ENCODE measurements at places on chromosomes 6 and 20.

GRCh38 chr20:9359561-9360308 lies 154.7 kb upstream of the LAMP5 start:
- peak; percentile 47 for DNase-seq

GRCh38 chr6:39792540-39793450 lies 619 bp downstream of the DAAM2 start:
- no peak for DNase-seq

GRCh38 chr6:78910010-78910409 lies 42.7 kb downstream of the IRAK1BP1 start:
- no peak for DNase-seq

DNA sequence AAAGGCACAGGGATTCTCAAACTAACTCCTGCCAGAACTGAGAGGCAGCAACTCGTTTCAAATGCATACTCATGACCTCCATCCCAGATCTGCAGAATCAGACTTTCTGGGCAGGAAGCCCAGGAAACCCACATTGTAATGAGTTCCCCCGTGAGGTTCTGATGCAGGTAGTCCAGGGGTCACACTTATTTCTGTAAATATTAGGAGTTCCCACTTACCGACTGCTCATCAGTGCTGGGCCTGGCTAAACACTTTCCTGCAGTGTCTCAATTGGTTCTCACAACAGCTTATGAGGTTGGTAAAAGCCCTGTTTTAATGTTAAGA lies 11.6 kb downstream of the DUSP15 start:
- DNase-seq, result no peak

GRCh38 chr6:6333501-6333900 lies 13.0 kb upstream of the F13A1 start:
- no peak for DNase-seq

DNA sequence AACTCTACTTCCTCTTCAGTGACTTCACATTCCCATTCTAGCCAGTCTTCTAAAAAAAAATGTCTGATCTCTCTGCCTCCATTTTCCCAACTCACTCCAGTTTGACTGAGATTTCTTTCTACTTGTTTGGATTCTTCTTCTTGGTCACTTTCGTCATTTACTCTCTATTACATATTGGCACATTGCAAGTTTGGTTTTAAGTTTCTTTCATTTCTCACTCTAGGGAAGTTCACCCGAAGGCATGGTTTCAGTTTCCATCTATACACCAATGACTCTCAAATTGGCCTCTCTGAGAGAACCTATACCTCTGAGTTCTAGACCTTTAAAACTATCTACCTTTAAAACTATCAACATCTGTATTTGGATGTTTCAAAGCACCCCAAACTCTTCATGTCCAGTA lies 51.3 kb downstream of the CD109 start:
- DNase-seq, result no peak

GRCh38 chr6:105780146-105780860 lies 305.8 kb upstream of the PRDM1 start:
- DNase-seq, result no peak

- no peak for DNase-seq
Measured at GRCh38 chr6:98775205-98775604, 59.2 kb upstream of the POU3F2 start.

- no peak for DNase-seq
Measured at GRCh38 chr6:8750627-8751026, 315.3 kb upstream of the SLC35B3 start.

DNA sequence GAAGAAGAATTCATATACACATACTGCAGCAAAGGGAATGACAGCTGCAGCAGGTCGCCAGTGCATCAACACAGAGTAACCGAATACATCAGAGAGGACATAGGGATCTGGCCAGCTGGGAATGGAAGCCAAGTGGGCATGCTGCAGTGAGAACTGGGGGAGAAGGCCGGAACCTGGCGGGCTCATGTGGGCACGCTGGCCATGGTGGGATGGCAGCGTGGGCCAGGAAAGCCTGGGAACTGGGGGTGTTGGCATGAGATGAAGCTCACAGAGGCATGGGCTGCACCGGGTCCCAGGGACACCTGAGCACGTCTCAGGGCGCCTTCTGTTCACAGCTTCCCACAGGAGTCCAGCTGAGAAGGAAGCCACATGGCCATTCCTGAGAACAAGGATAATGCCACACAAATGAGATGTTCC lies 139.5 kb upstream of the AGPAT4 start:
- DNase-seq, result no peak

- DNase-seq, result no peak
Measured at GRCh38 chr20:41278936-41279335, 38.6 kb downstream of the ZHX3 start.

GRCh38 chr6:70371454-70372105 lies 41.7 kb upstream of the FAM135A start:
- DNase-seq, result peak; percentile 34

GRCh38 chr6:87728706-87729105 lies 26.7 kb upstream of the AKIRIN2 start:
- no peak for DNase-seq

DNA sequence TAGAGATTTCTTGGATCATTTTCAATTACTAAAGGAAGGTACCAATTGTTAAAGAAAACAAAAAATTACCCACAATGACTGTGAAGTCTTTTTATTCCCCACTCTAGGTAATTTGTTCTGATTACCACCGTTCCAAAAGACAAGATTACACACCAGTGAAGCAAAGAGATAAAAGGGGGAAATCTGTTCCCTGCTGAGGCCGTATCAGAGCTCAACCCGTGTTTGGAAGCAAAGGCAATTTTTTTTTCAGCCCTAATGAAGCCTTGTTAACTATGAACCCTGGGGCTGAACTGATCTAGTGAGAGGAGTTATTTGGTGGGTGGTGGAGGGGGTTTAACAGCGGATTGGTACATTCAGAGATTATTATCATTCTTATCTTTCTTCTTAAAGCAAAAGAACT lies 128.5 kb downstream of the ALDH8A1 start:
- DNase-seq, result no peak

DNA sequence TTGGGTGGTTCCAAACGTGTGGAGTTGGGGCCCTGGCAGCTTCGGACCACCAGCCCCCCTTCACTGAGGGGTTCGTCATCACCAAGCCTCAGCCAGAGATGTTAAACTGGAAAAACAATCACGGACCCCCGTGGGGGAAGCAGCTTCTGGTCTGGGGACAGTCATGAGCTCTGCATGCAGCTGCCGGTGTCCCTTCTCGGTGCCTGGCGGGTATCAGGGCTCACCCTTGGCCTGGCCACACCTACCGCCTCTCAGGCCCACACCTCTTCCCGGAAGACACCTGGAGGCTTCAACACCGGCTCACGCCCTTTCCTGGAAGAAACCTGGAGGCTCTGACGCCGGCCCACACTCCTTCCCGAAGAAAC lies 77.8 kb upstream of the BHLHE23 start:
- DNase-seq, result no peak

DNA sequence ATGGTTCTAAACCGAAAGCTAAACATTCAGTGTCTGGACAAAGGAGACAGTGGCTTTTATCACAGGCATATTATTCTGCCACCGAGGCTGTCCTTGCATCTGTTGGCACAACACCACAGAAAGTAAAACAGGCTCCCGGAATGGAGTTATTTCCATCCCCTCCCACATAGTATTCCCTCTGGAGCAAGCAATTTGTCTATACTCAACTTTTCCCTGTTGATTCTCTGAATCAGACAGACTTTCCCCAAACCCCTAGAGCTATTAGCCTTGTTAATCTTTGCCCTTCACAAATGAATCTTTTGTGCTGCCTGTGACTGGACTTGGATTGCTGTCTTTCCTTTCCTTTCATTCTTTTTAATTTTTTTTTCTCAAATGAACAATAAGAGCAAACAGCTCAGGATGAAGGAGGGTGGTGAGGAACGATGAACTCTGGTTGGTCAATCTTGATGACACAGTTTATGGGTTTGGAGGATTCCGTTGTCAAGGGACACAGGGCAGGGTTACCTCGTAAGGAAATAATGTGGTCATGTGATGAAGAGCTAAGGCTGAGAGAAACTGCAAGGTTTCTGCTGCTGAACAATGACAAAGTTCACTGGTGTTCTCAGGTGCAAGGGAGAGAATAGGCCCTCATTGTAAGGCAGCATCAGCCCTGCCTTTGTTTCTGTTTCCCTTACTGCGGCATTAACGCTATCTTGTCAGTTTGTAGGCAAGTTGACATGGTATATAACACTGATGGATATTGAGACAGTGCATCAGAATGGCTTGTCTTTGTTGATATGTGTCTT lies 275.0 kb upstream of the BMP2 start:
- DNase-seq, result no peak

DNA sequence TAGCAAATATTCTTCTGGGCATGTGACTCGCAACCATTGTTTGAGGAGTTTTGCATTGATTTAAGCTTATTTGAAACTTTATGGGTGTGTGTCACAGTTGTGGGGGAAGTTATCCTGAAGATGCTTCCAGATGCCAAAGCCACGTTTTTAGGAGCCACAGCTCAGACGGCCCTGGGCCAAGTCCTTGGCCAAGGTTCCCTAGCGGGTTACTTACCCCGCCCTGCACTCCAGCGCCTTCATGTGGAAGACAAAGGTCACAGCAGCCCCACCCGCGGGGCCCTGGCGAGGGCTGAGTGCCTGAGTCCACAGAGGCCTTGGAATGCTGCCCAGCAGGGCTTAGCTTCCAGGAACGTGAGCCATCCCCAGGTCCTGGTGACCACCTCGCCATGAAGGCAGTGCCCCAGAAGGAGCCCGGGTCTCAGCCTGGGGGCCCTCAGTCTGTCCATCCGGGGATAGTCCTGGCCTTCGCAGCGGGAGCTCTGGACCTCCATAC lies 308.3 kb downstream of the CDH4 start:
- no peak for DNase-seq

DNA sequence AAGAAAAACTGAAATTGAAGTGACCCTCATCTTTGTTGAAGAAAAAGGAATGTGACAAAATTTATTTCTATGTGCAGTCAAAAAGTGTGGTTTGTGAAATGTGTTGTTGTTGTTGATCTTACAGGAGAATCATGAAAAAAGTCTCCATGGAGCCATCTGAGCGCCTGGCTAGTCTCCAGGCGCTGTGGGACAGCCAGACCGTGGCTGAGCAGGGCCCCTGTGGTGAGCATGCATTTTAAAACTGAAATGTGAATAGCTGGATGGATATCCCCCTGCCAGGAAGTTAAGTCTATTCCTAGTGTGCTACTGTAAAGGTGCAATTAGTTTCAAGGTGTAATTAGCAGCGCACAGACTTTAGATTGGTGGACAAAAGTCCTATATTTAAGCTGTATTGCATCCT lies 170.6 kb downstream of the CARMIL1 start:
- no peak for DNase-seq

GRCh38 chr6:147283460-147283859 lies 79.2 kb downstream of the STXBP5 start:
- no peak for DNase-seq

DNA sequence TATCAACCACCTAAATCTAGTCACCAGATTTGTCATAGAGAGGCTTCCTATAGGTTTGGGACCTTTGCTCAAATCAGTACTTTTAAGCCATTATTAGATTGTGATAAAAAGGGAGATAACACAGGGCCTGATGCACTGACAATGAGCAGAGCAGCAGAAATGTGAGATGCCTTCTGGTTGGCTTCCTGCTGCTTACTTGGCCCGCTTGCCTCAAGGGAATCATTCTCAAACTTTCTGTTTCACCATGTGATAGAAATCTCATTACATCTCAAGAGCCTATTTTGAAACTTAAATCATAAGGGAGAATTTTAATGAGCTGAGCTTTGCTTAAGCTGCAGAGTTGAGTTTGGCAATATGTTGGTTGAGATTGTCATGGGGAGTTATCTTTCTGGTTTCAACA lies 606.0 kb downstream of the DHX35 start:
- DNase-seq, result no peak

DNA sequence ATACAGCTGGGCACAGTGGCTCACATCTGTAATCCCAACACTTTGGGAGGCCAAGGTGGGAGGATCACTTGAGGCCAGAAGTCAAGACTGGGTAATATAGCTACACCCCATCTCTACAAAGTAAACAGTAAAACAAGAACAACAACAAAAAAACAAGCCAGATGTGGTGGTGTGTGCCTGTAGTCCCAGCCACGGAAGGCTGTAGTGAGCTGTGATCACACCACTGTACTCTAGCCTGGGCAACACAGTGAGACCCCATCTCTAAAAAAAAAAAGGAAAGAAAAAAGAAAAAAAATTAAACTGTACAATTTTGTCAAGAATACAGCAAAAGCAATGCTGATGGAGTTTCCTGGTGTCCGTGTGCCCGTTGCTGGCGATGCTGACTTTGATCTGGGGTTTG lies 47.2 kb upstream of the SLCO4A1 start:
- DNase-seq, result no peak

DNA sequence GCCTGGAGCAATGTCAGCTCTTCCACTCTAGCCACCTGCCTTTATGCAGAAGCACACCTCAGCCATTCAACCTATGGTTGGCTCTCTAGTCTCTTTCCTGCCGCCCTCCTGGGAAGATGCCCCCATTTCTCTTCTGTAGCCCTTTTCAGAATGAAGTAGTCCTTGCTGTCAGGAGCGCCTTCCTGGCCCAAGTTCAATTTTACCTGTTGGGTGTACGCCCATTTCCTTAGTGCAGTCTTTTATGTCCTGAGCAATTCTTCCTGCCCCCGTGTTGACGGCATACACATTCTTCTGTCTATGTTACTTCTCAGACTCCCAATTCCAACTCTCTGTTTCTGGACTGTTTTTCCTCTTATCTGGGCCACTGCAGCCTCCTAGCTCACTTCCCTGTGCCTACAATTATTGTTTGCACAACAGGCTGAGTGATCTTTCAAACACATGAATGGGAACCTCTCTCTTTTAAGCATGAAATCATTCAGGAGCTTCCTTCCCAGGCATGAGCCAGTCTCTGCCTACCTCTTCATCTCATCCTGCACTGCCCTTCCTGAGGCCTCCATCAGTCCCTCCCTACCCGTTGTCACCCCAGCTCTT lies 389.2 kb downstream of the CD83 start:
- DNase-seq, result no peak

- DNase-seq, result no peak
Measured at GRCh38 chr6:134813146-134813545, 136.8 kb downstream of the ALDH8A1 start.

GRCh38 chr6:147434516-147434915 lies 74.0 kb upstream of the SAMD5 start:
- no peak for DNase-seq

DNA sequence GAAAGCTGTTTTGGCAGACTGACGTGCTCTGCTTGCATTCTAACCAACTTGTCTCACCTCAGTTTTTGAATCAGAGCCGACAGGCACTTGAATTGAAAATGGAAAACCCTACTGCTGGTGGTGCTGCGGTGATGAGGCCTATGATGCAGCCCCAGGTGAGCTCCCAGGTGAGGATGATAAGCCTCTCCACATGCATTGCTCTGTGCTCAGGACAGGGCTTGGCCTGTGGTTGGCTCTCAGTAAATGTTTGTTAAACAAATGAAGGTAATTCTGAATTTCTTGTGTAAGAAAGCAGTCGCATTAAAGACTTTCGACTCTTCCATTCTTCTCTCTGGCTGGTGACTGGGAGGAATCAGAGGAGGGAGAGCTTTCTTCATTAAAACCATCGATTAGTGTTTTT lies 136.3 kb downstream of the SULF2 start:
- no peak for DNase-seq

DNA sequence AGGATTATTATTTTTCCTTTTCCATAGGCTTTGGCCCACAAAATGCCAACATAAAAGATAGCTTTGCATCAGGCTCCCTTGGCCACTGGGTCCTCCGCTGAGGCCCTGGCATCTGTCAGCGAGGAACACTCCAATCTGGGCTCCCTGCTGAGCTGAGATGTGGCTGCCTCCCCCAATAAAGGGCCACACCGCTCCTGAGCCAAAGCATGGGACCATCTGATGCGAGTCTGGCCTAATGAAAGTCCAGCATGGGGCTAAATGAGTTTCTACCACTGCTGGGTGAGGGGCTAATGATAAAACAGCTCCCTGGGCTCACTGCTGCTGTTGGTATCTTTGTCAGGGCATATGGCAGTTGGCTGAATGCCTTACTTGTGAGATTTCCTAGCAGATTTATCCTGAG lies 817.5 kb upstream of the SLC35B3 start:
- DNase-seq, result no peak

- no peak for DNase-seq
Measured at GRCh38 chr6:137299681-137300080, 80.5 kb upstream of the IFNGR1 start.

All from brain pericyte (primary cell).